ENCODE measurements at places on chromosomes 7 and 10.

DNA sequence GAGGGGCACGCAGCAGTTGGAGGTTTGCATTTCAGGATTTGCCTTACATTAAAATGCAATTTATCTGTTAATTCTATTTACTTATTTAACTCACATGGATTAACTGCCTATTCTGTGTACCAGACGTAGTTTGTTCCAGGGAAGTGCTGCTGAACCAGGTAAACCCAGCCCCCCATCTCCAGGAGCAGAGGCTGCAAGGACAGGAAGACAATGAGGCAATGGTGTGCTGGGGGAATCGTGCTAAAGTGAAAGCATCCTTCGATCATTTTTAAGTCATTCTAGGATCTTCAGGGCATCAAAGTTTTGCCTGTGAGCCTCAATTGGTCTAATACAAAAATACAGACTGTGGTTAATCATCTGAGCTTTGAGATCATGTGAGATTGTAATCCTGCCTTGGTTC is 166.4 kb downstream of the DNAJB6 start:
- DNase-seq = no peak

DNA sequence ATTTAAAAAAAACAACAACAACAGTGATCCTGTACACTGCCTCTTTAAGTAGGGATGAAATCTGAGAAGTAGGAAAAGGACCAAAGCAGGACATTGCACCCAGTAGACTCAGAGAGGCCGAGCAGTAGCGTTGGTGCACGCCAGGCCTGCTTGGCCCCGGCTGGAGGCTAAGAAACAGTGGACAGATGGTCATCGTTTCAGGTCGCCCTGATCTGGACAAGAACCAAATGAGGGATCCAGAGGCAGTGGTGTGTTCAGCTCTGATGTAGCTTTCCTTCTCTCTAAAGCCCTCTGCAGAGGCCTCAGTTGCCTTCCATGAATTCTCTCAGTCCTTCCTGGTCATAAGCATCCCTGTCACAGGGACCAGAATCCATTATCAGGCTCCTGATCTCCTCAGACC is 142.2 kb upstream of the CDCA7L start:
- DNase-seq = no peak

GRCh38 chr7:90216080-90216674 is 4.6 kb downstream of the STEAP2 start:
- DNase-seq = no peak

DNA sequence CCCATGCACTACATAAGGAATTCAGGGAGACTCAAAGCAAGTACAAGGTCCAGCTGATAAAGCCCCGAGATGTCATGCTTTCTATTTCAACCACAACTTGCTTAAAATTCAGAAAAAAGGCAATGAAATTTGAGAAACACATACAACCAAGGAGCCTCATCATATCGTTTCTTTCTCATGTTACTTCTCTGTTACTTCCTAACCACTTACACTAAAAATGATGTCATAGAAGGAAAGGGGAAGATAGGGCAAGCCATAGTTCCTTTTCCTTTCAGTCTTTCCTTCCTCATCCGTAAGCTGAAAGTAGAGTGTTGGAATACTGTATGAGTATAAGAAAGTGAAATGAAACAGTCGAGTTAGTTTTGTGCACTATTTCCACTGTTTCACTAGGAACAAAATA is 27.9 kb upstream of the CDK14 start:
- no peak for DNase-seq

GRCh38 chr7:33965183-33965744 is 59.9 kb downstream of the BMPER start:
- no peak for DNase-seq

DNA sequence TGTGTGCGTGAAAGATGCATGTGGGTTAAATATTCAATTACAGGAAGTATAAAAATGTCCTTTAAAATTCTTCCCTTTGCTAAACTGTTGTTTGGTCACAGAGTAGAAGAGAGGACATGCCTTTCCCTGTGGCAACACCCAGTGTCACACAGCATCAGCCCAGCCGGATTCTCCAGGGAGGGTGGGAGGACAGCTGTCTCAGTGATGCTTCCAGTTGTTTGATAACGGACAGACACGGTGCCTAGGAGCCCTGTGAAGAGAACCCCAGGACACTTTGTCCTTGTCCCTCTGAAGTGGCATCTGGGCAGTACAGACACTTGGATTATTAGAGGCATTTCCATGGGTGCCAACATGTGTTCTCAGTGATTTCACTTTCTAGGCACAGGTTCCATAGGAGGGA is 306.6 kb upstream of the LRGUK start:
- DNase-seq = no peak

- DNase-seq = no peak
These were observed 27.7 kb upstream of the TM9SF3 start for GRCh38 chr10:96614515-96614914.

GRCh38 chr10:83603708-83604107 is 535.6 kb upstream of the GHITM start:
- DNase-seq = no peak

DNA sequence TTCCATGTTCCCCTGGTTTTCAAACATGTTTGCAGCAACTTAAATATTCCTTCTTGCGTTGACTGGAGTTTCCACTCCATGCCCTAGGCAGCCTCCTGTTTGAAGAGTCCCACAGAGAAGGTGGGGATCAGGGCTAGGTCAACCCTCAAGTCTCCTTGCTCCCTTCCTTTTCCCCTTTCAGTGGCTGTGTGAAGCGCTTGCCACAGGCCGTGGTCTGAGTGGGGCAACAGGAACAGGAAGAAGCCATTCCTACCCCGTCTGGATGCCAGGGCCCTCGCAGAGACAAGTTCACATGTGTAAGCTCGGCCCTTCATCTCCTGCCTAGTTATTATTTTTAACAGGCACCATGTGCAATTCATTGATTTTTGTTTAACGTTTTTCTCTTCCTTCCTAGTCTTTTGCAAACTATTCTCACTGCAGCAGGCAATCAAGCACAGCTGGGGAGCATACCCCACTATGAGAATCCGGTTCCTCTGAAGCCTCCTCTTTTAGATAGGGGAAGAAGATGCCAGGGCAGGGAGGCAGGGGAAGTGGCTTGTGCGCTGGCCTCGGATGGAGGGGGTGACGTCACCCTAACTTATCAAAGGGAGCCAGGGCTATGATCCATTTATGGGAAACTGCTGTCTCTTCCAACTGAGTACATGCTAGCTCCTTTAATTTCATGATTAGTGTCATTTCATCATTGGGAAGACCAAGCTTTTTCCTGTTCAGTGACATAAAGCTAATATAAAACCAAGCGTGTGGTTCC is 64.2 kb downstream of the PRLHR start:
- no peak for DNase-seq

DNA sequence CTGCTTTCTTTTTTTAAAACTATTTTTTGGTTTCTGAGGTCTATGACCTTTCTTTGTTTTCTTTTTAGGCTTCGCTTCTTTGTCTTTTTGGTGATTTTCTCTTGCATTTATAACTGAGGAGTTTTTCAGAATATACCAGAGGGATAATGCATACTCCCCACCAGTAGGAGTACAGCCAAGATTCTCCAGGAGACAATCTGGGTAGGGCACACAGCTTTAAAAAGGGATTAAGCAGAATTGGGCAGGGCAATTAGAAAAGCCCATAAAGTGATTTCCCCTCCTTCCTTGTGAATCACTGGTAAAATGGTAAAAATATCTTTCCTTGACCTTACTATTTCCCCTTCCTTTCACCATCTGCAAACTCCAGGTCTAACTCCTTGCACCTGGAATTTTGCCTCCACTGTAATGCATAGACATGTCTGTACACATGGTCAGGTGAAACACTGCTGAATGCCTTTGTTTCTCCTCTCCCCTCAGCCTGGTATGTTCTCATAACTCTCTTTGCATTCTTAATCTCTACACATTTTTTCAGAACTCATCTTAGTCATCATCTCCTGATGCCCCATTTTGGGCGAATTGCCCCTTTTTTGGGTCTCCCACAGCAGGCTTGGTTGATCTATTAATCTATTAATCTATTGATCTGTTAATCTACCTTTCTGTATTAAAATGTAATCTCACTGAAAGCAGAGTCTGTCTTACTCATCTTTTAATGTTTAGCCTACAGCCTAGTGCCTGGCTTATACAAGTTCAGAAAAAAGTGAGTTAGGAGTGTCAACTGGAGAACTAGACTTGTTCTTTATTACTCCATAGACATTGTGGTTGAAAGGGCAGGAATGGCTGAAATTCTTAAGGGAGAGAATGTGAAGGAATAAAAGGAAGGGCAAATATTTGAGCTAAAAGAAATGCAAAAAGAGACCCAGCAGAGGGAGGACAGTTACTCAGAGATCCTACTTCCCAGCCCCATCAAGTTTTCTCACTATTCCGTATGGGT is 64.6 kb downstream of the MDFIC start:
- no peak for DNase-seq

- DNase-seq = no peak
These were observed 55.5 kb upstream of the STEAP1B start for GRCh38 chr7:22555476-22555875.

GRCh38 chr10:44347609-44348400 is 37.1 kb downstream of the CXCL12 start:
- no peak for DNase-seq

GRCh38 chr7:50450590-50451032 is 461 bp upstream of the FIGNL1 start:
- DNase-seq = peak; percentile 25

- DNase-seq = no peak
These were observed 96.5 kb downstream of the ZMIZ1 start for GRCh38 chr10:79165070-79165778.

- DNase-seq = no peak
These were observed 22.6 kb downstream of the SGPL1 start for GRCh38 chr10:70838270-70838805.

DNA sequence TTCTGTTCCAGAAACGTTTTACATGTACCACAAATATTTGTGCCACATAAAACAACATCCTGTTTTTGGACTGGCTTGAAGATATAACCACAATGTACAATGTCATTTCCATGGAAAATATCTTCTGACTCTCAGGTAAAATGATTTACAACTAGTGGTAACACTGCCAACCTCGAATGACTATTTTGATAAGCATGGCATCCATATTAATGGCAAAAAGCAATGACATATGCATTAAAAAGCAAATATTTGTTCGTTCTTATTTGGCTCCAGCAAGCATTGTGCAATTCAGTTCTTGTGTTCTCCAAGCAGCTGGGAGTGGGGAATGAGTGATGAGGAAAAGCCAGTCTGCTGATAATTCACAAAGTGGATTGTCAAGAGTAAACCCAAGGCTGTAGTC is 289.0 kb downstream of the PLXDC2 start:
- no peak for DNase-seq

DNA sequence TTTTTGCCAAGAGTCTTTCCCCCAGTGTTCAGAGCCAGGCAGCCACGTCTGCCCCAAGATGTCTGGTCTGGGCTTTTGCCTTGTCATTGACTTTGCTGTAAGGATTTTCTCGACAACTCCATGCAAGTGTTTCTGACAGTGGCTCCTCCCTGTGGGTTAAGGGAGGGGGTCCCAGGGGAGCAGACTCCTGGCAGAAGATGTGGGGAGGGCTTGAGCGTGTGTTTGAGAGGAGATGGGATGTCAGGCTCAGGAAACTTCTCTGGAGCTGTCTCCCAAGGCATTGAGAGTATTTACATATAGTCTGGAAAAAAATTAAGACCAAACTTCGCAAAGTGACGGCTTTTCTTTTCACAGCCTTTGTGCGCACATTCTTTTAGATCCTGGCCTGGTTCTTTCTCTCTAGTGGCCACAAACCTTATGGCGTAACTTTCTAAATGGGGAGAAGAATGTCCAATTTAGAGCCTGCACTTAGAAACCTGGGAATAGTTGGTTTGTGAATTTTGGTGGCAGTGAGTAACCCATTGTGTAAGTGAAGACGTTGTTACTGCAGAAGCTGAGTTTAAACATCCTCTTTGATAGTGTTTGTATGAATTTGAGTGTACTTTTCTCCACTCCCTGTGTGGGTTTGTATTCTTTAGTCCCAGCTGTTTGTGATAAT is 201.5 kb downstream of the LRMDA start:
- DNase-seq = no peak

GRCh38 chr7:82194016-82194643 is 249.4 kb downstream of the CACNA2D1 start:
- DNase-seq = no peak

GRCh38 chr7:87866089-87866488 is 10.1 kb downstream of the SLC25A40 start:
- DNase-seq = no peak

- no peak for DNase-seq
These were observed 124.5 kb downstream of the AHR start for GRCh38 chr7:17422966-17423365.

GRCh38 chr10:14953424-14954000 is 384 bp downstream of the DCLRE1C start:
- peak; percentile 49 for DNase-seq

- no peak for DNase-seq
These were observed 197.5 kb downstream of the C7orf25 start for GRCh38 chr7:42714356-42714755.

DNA sequence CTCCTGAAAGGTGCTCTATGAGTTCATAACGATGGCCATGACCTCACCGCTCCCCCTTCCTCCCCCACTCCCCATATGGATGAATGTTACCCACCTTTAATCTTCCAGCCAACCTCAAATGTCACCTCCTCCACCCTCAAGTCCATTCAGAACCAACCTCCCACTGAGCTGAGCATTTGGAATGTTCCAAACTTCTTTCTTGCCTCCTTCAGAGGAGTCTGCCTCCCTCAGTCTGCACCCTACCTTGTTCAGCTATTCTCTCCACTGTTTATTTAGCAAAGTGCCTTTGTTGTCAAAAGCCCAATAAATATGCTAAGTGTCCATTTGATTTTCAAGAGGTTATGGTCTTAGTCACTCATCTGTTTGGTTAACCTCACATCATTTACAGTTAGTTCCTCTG is 22.9 kb upstream of the MTPAP start:
- no peak for DNase-seq

DNA sequence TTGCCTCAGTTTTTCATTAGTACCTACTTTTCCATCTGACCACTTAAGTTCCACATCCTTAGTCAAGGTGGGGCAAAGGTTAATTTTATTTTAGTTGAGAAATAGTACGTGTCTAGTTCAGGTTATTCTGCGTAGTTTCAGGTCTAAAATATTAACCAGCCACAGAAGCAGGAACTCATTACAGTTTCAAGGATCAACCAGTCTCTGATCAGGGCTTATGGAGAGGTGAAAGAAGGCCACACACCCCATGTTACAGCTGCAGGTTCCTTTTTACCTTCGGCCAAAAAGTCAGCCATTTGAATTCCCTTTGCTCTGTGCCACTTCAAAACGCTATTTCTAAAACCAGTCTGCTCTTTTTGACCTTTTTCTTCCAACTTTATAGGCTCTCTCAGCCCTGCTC is 134.2 kb downstream of the CTTNBP2 start:
- no peak for DNase-seq

- DNase-seq = no peak
These were observed 296.4 kb downstream of the DGKB start for GRCh38 chr7:14606101-14606500.

DNA sequence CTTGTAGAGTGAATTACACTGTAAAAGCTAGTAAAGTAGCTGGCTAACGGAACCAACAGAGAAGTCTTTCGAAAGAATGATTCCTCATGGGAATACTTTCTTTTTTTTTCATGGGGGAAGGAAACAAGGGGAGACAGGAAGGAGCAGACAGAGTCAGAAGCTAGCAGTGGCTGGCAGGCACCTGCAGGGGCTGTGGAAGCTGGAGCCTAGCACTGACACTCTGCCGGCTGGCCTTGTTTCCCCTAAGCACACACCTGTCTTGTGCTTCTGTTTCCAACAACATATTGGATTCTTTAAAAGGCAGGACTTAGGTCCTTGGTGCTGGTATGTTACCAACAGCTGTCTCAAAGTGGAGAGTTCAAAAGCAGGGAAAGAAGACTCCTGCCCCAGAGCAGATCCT is 24.7 kb downstream of the NOD1 start:
- DNase-seq = no peak

- DNase-seq = no peak
These were observed 69.1 kb downstream of the INPP5A start for GRCh38 chr10:132606536-132607316.

All from glutamatergic neuron (in vitro differentiated cells).